Omental fat pad (tissue), 4 donors: ENCODE measurements at places on chromosomes 3 and 15. TPM values are rescaled to one million over a fixed set of nuclear protein-coding genes. Genes with fewer than 3 reads are reported as not detected.

The LMAN1L gene
- not detected for total RNA-seq

The CCR1 gene
- 15.9 TPM for total RNA-seq

The FBXL2 gene
- 6.9 TPM for total RNA-seq

The ARID3B gene
- 2.2 TPM for total RNA-seq

The AMT gene
- total RNA-seq: 4.2 TPM

The SLC9A9 gene
- total RNA-seq: 23.4 TPM

The TMC3 gene
- not detected for total RNA-seq

The UQCRC1 gene
- total RNA-seq: 230 TPM

The PTX3 gene
- total RNA-seq: 158 TPM

The DISP2 gene
- total RNA-seq: 0.06 TPM

The SKOR1 gene
- total RNA-seq: 1.1 TPM

The CGNL1 gene
- total RNA-seq: 7.0 TPM

The SYNPR gene
- not detected for total RNA-seq

The EIF4G1 gene
- 268 TPM for total RNA-seq

The SLC22A14 gene
- total RNA-seq: 0.24 TPM

The NBEAL2 gene
- 113 TPM for total RNA-seq

The PRRT3 gene
- 1.2 TPM for total RNA-seq

The FAM107A gene
- total RNA-seq: 26.4 TPM
